Large intestine (tissue), 12 donors: ENCODE measurements at places on chromosomes 6 and 20. TPM values are rescaled to one million over a fixed set of nuclear protein-coding genes. Genes with fewer than 3 reads are reported as not detected.
A peak's percentile ranks its signal among the peaks of the same experiment; 100 is the strongest.

GRCh38 chr6:235763-236360 is 56.4 kb upstream of the DUSP22 start:
- peak; percentile 51 for DNase-seq

DNA sequence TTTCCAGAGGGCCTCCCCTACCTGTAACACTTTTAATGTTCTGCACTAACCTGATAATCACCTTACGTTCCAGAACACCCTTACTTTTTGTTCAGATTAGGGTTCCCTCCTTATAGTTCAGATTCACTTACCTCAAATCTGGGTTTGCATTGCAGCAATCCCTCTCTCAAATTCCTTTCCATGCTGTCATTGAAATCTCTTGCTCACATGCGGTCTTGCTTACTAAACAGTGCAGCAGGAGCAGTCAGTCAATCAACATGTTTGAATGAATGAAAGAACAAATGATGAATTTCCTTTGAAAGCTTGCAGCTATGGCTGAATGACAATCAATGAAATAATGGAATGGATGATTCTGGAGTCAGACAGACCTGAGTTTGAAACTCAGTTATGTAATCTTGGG is 200.1 kb downstream of the HIVEP2 start:
- DNase-seq = no peak

GRCh38 chr6:130781557-130781956 is 45.6 kb upstream of the SMLR1 start:
- DNase-seq = no peak

Gene MOG
- polyA plus RNA-seq = 0.04 TPM

DNA sequence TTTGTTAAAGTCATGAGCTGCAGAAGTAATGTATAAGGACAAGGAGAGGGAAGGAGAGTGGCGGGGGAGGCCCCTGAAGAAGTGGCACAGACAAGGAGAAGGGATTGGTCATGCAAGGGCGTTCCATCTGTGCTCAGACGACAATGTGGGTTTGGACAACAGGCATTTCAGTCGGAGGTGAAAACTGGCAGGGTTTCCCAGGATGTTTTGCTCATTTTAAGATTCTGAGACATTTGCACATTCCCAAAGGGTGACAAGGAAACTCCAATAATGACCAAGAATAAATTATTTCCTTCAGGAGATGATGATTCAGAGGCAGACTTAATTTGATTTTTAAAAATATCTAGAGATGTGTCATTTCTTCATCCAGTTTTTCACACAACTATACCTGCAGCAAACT is 181.8 kb downstream of the HIVEP2 start:
- no peak for DNase-seq

Gene BLTP3A
- 8.6 TPM for polyA plus RNA-seq

- no peak for DNase-seq
Observed at GRCh38 chr6:39422238-39422637, 99.7 kb upstream of the KCNK16 start.

DNA sequence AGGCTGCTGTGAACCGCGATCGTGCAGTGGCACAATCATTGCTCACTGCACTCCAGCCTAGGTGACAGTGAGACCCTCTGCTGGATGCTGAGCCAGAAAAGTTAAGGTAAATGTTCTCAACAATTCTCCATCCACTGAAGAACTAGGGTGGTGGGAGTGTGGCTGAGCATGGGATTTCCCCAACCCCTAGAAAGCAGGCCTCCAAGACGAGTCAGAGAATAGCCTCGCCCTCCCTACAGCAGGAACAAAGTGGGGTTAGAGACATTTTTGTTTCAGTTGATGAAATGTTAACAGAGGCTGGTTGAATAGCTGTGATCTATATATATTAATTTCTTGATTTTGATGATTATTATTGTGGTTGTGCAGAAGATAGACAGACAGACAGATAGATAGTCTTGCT is 6.1 kb upstream of the ALDH8A1 start:
- DNase-seq = no peak

- DNase-seq = no peak
Observed at GRCh38 chr6:127383988-127384387, 40.6 kb upstream of the ECHDC1 start.

GRCh38 chr20:15362849-15363248 is 1025.4 kb upstream of the FLRT3 start:
- DNase-seq = no peak

GRCh38 chr6:105836379-105836778 is 249.8 kb upstream of the PRDM1 start:
- DNase-seq = no peak

- no peak for DNase-seq
Observed at GRCh38 chr20:41392871-41393704, 26.5 kb upstream of the EMILIN3 start.

Gene FAM83B
- 13.0 TPM for polyA plus RNA-seq

- DNase-seq = no peak
Observed at GRCh38 chr6:108228416-108228815, 32.4 kb downstream of the SNX3 start.

DNA sequence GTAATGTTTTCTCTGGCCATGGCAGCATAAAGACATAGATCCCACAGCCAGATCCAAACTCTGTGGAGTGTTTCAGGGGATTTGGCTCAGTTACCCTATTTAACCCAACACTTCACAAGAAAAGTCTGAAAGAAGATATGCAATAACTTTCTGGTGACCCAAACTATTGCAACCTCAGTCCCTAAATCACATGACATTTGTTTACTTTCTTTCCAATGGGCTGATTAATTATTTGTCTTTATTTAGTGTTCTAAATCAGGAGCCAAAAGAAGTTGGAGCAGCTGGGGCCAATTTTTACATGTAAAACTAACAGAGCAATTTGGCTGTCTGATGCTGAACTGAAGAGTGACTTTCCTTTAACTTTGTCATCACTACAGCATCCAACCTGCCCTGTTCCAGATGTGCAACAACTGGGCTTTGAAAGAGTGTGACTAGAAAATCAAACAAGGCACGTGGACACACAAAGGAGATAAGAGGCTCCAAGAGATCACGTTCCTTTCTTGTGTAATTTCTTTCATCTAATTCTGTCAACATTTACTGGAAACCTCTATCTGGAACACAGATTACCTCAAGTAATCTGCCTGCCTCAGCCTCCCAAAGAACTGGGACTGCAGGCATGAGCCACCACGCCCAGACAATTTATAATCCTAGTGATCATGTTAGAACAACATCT is 90.8 kb downstream of the TRMT11 start:
- no peak for DNase-seq

GRCh38 chr20:48107560-48107959 is 322.3 kb upstream of the SULF2 start:
- DNase-seq = no peak

DNA sequence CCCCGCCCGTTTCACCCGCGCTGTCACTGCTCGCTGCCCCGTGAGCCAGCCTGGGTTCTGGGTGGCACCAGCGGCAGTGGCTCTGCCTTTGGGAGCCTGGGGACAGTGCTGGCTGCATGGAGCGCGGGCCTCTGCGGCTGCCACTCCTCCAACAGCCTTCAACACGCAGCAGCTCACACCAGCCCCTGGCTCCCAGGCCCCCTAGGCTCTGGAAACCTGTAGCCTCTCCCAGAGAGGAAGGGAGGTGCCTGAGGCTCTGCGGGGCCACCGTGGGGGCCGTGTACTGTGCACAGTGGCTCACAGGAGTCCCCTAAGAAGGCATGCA is 163.9 kb upstream of the AFDN start:
- DNase-seq = no peak

DNA sequence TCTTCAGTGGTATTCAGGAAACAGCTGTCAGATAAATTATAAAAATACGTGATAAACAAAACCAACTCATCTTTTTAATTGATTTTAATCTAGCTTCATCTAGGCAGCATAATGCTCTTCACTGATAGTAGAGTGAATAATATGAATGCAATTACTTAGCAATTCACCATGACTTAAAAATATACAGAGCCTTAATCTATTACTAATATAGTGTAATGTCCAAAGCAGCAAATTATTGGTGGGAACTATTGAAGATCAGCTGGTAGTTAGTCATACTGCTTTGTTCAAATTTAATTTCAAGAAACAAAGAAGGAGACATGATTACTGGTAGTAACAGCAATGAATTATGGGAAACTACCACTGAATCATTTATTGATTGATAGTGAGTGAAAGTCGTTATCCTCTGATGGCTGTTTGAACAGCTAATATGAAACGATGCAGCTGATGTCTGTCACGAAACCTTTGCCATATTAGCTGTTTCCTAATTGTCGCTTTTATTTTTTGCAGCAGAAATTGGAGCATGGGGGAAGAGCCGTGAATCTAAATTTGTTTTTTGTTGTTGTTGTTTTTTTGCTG is 99.2 kb downstream of the NKAIN2 start:
- no peak for DNase-seq

DNA sequence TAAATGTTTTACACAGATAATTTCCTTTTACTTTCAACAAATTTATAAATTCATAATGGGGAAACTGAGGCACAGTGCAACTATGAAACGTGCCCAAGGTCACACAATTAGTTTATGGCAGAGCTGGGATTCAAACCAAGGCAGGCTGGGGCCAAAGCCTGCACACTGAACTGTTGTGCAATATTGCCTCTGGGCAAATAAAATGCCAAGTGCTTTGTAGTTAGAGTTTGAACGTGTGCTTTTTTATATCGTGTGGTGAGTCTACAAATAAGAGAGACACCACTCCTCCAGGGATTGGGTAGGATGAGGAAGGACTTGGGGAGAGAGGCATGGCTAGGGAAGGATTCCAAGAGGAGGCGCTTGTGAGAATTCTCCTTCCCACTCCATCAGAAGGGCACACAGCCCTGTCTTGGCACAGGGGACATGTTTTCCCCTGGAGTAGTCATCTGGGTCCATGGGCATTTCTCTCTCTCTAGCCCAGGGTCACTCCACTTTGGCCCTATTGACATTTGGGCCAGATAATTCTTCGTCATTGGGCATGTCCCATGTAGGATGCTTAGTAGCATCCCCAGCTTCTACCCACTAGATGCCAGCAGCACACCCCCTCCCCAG is 2.8 kb upstream of the CDH22 start:
- DNase-seq = no peak

Gene NKAIN4
- polyA plus RNA-seq = 6.8 TPM

DNA sequence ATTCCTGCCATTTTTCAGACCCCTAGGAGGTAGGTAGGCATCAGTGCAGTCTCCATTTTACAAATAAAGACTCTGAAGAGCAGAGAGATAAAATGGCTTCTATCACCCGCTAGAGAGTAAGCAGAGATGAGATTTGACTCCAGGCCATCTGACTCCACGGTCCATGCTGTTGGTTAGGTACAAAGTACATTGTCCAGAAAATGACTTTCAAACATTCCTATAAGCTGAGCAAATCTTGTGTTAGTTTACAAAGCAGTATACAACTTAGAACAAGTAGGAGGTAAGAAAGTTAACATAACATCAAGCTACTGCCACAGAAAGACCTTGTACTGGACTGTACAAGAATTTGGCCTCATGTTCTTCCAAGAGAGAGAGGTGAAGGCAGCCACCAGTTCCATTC is 14.9 kb downstream of the BTN1A1 start:
- no peak for DNase-seq

Gene FILIP1
- polyA plus RNA-seq = 7.5 TPM
